Activated CD4-positive, CD25-positive, alpha-beta regulatory T cell treated with anti-CD3 and anti-CD28 coated beads, Interleukin-2, amount 50 U/mL, for 24 hours (primary cell): ENCODE measurements at places on chromosomes 6 and 20.

- ATAC-seq = no peak
Observed at GRCh38 chr6:83273596-83273995, 80.4 kb downstream of the RWDD2A start.

DNA sequence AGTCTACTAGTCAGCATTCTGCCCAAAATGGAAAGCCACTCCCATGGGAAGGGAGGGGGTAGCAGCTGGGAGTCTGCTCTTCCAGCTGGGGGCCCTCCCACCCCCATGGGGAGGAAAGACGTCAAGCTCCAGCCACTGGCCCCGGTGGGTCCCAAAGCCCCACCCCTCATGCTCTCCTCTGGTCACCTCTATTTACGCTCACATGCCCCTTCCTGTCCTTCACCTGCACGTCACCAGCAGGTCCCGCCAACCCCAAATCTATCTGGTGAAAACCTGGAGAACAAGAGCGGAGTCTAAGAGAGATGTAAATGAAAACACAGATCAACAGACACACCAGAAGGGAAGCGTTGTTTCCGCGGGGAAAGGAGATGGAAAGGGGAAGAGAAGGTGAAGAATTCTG lies 30.0 kb upstream of the ZBP1 start:
- ATAC-seq = no peak

- ATAC-seq = no peak
Observed at GRCh38 chr20:55424968-55425367, 580.4 kb downstream of the CBLN4 start.

DNA sequence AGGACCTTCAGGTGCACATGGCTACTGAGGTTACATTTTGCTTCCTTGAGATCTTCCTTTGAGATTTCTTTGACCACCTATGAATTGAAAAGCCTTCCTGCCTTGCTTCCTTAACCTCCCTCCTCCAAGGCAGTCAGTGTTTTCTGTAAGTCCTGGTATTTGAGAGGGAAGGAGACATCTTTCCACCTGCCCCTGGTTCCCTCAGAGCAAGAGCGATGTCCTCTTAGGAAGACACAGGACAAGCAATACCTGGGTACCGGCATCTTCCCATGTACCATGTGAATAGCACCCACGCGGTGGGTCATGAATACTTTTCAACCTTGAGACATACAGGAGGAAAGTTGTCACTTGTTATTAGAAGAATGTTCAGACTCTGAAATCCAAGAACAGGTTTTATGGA lies 37.1 kb downstream of the GINS1 start:
- no peak for ATAC-seq

DNA sequence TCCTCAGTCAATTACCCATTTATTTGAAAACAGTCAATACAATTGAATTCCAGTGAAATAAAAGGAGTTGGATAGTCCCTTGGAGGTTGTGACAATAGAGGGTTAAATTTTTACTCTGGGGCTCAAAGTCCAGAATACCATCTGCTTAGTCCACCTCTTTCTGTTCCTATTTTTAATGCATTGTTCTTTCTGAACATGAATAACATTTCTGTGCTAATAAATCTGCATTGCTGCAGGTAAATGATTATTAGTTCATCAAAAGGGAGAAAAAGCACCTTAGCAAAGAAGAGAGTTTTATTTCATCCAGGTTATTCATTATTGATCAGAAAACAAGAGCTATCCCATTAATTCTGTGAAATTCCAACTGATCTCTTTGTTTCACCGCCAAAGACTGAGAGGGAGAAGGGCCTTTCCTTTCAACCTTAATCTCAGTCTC lies 166.1 kb upstream of the OLIG3 start:
- no peak for ATAC-seq
